Stimulated activated CD8-positive, alpha-beta memory T cell treated with anti-CD3 and anti-CD28 coated beads, Interleukin-4, amount 100 ng/mL, for 1 hour (primary cell): ENCODE measurements at places on chromosomes 16 and 17.

- DNase-seq, result no peak
Measured at GRCh38 chr16:2061526-2061925, 13.7 kb downstream of the TSC2 start.

GRCh38 chr16:4660454-4661007 is 32.8 kb upstream of the NUDT16L1 start:
- DNase-seq, result peak; percentile 28

GRCh38 chr17:47315451-47316266 is 8.1 kb upstream of the EFCAB13 start:
- DNase-seq, result no peak

DNA sequence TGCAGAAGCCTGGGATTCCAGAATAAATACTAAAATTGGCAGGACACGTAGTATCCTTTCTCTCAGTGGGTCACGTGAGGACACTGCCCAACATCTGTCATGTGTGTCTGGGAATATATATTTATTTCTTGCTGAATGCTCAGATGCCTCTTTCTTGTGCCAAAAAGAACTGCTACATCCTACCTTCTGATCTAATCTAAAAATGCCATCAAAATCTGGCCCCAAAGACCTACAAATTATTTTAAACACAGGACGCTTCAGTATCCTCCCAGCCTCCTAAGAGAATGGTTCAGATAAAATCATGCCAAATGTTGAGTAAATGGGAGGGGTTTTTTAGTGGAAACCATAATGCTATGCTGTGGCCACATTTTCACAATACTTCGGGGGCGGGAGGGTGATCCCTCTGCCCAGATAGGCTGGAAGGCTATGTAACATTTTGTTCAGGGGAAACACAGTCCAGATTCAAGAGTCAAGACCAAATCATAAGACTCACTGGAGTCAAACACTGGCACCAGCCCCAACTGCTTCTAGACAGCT is 22.9 kb upstream of the CORO6 start:
- DNase-seq, result no peak

DNA sequence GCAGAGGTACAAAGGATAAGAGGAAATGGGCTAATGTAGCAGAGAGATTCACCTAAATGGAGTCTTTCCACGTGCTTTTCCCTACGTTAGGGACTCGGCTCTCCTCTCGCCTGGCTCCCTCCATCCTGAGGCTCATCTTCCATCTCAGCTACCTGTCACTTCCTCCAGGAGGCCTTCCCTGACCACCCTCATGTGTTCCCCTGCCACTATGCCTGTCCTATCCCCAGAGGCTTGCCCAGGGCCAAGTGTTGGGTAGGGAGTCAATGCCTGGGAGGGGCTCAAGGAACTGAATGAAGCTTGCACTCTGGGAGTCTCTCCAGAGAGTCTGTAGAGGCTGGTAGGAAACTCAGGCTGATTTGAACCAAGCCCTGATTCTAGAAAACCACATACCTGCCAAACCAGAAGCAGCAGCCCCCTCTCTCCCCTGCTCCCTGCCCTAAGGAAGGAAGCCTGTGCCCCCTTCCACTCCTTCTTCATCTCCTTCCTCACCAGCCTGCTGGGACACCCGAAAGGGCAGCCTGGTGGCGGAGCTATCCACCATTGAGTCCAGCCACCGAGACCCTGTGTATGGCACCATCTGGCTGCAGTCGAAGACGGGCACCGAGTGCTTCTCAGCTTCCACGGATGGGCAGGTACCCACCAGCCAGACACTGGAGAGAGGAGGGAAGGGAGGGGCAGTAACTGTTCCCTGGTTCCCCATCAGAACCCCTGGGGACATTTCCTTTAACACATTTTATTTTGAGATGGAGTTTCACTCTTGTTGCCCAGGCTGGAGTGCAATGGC is 25.4 kb downstream of the DNAI2 start:
- DNase-seq, result no peak

- no peak for DNase-seq
Measured at GRCh38 chr17:80947200-80947940, 44.3 kb upstream of the CHMP6 start.

DNA sequence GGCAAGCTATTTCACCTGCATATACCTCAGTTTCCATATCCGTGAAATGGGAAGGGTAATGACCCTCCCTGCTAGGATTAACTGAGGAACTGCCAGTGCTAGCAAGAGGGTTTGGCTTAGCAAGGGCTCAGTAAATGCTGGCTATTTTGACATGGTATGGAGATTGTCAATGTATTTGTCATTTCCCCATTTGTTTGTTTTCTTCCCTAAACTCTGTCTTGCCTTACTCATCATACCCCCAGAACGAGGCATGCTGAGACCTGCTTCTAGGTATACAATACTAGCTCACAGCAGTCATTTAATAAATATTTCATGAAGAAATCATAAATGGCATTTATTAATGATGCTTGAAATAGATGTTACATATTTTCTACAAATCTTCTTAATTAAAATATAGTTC is 124.0 kb downstream of the DYNLRB2 start:
- DNase-seq, result no peak

GRCh38 chr17:37392024-37392590 is 14.5 kb downstream of the ACACA start:
- DNase-seq, result no peak

- no peak for DNase-seq
Measured at GRCh38 chr17:50767030-50767429, 288 bp downstream of the ANKRD40CL start.

- DNase-seq, result no peak
Measured at GRCh38 chr16:27759301-27759871, 209.4 kb downstream of the KATNIP start.

DNA sequence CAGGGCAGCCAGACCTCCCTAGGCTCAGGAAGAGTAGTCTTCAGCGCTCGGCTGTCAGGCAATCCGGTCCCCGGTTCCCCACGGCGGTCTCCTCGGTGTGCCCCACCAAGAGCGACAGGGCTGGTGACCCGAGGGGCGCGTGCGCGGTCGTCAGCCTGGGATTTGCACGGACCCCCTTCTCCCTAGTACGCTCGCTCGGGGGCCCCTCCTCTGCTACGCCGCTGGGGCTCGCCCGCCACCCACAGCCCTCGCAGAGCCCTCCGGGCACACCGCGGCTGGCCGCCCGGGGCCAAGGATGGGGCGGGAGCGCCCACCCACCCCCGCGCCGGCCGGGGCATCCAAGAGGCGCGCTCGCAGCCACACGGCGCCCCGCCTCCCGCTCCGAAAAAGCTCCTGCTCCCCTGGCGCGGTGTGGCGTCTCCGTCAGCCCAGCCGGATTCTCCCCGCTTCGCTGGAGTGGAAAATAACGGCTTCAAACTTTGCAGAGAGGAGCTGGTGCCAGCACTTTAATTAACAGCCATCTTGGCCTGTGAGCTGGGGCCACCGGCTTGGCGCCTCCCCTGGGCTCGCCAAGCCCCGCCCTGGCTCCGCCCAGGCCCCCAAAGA is 2.1 kb upstream of the C1QL1 start:
- no peak for DNase-seq

- no peak for DNase-seq
Measured at GRCh38 chr17:64772845-64773299, 110.8 kb upstream of the SMURF2 start.
